ENCODE measurements at places on chromosomes 1 and 21.

DNA sequence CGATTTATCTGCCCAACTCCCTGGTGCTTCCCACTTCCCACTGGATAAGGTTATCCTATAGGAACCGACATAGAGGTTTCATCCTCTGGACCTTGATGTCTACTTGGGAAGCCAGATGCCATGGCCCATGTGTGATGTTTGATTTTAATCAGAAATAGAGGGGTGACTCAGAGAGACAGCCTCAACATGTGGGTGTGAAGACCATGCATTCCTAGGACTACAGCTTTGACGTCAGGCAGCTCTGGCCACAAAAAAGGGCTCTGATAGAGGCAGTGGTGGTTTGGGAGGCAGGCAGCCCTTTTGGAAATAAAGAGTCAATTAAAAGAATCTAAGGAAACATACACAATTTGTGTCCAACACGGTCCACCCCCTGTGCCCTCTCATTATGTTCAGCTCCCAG lies 5.2 kb upstream of the SH2D2A start:
- DNase-seq, result no peak
- no peaks in the 10 kb centered on the region for H3K4me1 ChIP-seq
- H3K27me3 ChIP-seq, result no peaks in the 10 kb centered on the region
- no peak overlapping the region for H3K4me3 ChIP-seq
- H3K36me3 ChIP-seq, result no peaks in the 10 kb centered on the region

GRCh38 chr1:168535536-168535935 lies 8.3 kb downstream of the XCL2 start:
- H3K27ac ChIP-seq, result no peak overlapping the region
- no peak overlapping the region for H3K4me3 ChIP-seq
- DNase-seq, result no peak
- no peaks in the 10 kb centered on the region for H3K4me1 ChIP-seq
- H3K36me3 ChIP-seq, result no peaks in the 10 kb centered on the region

- H3K36me3 ChIP-seq, result no peaks in the 10 kb centered on the region
- H3K27me3 ChIP-seq, result no peaks in the 10 kb centered on the region
- no peaks in the 10 kb centered on the region for H3K4me1 ChIP-seq
- no peak overlapping the region for H3K27ac ChIP-seq
- H3K4me3 ChIP-seq, result no peak overlapping the region
Measured at GRCh38 chr1:200473698-200474371, 64.0 kb upstream of the ZNF281 start.

GRCh38 chr1:202320081-202320405 lies 21.7 kb downstream of the UBE2T start:
- H3K4me3 ChIP-seq, result no peak overlapping the region
- H3K27ac ChIP-seq, result no peak overlapping the region
- peaks cover 14% of the 10 kb centered on the region for H3K36me3 ChIP-seq
- H3K27me3 ChIP-seq, result no peaks in the 10 kb centered on the region
- H3K4me1 ChIP-seq, result no peaks in the 10 kb centered on the region
- no peak for DNase-seq

GRCh38 chr1:236997882-236998281 lies 6.4 kb downstream of the MT1HL1 start:
- no peaks in the 10 kb centered on the region for H3K27me3 ChIP-seq
- H3K4me3 ChIP-seq, result no peak overlapping the region
- no peaks in the 10 kb centered on the region for H3K36me3 ChIP-seq
- no peaks in the 10 kb centered on the region for H3K4me1 ChIP-seq

DNA sequence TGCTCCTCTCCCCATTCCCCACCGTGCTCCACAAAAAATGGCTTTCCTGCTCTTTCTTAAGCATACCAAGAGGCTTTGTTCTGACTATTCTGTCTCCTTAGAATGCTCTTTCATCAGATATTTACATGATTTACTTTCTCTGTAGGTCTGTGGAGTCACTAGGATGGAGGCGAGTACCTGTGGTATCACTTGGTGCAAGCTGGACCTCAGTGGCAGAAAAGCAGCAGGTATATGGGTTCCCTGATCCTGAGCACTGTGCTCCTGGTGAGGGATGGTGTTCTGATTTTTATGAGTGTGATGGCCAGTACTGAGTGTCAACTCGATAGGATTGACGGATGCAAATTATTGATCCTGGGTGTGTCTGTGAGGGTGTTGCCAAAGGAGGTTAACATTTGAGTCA lies 10.0 kb downstream of the C1orf87 start:
- H3K4me3 ChIP-seq, result no peak overlapping the region
- DNase-seq, result no peak
- no peaks in the 10 kb centered on the region for H3K27me3 ChIP-seq

Measured in spinal cord (tissue), 10 donors.